ENCODE measurements at places on chromosomes 12 and 14. TPM values are rescaled to one million over a fixed set of nuclear protein-coding genes. Genes with fewer than 3 reads are reported as not detected.

RPL10L gene
- total RNA-seq: not detected

GRCh38 chr14:105196265-105196960 is 15.3 kb upstream of the NUDT14 start:
- DNase-seq: no peak

DNA sequence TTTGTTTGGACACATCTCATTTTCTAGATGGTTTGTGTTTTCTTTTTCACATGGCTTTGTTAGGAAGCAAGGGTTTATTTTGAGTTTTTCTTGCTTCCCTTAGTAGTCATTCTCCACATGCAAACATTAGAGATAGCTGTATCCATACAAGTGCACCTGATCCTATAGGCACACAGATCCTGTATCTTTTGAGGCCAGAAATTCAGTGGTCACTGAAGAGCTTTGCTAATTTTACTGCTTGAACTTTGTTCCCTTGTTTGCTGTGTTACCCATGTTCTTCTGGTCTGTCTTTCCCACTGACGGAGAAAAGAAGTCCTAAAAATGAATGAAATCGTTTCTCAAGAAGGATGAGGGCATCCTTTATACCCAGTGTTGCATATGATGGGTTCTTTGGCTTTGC is 14.7 kb downstream of the HMGA2 start:
- DNase-seq: no peak

GRCh38 chr12:59005193-59005955 is 85.1 kb upstream of the LRIG3 start:
- DNase-seq: no peak

DNA sequence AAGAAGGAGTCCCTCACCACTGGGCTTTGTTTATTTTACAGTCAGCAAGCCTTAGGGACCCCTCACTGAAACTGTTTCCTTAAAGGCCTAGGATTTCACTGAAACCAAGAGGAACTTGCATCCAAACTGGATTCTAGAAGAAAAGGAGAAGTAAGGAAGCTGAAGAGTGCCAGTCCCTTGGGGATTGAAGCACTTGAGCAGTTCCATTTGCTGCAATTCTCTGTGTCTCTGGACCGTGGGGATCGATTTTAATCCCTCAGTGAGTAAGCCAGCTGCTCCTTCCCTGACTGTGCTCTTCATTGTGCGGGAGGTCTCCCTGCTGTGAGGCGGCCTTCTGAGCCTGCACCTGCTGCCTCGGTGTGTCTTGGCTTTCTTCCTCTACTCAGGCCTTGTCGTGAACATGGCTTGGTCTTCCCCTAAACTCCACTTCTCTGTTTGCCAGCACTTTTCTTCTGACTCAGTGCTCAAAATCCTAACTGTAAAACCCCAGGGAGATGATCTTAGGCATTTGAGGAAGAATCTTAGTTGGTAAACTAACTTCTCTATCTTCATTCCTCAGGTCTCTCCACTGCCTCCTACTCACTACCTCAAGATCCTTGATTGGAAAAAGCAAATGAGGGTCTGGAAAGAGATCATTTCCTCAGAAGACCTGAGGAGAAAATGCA is 132.6 kb downstream of the SLC38A6 start:
- DNase-seq: no peak

DNA sequence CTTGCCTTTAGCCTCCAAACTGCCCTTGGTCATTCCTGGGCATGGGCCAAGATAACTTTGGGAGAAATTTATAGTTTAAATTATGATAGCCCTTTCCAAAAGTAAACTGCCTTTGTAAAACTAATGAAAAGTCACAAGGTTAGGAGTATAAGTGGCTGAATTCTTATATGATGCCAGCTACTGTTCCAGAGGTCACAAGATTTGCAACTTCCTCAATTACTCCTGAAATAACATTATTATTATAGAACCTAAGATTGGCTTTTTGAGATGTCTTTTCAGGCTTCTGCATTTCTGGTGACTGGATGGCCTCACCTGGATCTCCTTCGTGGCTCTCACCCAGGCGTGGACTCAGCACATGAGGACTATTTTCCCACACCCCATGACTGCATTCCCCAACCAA is 55.0 kb downstream of the OSBPL8 start:
- DNase-seq: no peak

DNA sequence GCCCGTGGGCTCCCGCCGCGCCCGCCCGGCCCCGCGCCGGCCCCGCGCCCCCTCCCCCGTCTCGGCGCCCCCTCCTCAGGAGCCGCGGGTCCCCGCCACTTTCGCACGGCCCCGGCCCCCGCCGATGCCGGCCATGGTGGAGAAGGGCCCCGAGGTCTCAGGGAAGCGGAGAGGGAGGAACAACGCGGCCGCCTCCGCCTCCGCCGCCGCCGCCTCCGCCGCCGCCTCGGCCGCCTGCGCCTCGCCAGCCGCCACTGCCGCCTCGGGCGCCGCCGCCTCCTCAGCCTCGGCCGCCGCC is 263 bp downstream of the RCOR1 start:
- no peak for DNase-seq

TAS2R14 gene
- 23.5 TPM for total RNA-seq

GRCh38 chr12:124236625-124237031 is 58.3 kb upstream of the RFLNA start:
- no peak for DNase-seq

LHX5 gene
- total RNA-seq: 10.2 TPM

DNA sequence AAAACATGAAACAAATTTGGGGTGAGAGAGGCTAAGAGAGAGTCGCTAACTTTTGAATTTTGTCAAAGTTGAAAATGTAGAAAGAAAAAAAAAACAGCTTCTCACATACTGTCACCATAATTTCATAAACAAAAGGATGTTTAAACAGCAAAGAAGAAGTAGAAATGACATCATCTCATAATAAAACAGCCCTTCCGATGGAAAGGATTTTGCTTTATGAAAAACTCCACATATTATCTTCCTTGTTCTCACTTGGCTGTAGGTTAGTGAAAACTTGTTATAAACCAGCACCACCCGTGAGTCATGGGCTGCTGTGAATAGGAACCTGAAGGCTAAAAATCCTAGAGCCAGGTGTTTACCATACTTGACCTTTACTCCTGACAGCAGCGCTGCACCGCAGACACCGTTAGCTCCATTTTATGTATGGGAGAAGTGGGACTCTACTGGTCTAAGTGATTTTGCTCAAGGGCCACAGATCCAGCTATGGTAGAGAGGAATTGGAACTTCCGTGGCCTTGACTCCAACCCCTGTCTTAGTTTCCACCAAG is 63.0 kb upstream of the VRK1 start:
- DNase-seq: no peak

DNA sequence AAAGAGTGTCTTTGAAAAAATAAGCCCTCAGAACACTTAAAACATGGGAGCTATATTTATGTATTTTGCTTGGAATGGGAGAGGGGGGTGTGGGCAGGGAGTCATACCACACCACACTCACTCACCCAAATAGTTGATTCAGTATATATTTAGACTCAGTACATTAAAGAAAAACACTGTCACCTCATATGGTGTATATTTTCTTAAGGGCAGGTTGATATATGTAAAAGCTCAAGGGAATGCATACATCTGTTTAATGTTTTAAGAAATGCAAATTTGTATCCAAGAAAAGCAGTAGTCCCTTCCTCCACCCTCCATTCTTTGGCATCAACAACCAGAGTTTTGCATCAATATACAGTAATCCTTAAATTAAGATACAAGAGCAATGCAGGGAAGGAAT is 1.4 kb downstream of the NFYB start:
- DNase-seq: no peak

SLC17A8 gene
- total RNA-seq: 8.8 TPM

DNA sequence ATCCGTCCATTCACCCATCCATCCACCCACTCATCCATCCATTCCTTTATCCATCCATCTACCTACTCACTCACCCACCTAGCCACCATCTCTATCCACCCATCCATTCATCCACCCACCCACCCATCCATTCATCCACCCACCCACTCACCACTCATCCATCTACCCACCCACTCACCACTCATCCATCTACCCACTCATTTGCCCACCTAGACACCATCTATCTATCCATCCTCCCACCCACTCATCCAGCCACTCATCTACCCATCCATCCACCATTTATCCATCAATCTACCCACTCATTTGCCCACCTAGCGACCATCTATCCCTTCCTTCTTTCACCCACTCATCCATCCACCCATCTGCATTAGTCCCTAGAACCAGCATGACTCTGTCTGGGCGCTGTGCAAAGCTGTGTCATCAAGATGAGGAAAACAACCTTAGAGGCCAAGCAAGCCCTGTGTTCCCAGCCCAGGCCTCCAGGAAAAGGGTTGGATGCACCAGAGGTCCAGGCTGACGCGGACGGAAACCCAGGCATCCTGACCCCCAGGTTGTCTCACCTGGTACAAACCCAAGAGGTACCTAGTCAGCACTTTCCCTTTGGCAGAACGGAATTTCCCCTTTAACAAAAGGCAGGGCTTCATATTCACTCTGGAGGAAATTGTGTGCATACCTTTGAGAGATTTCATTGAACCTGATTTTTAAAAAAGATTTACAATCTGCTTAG is 73.7 kb downstream of the NOC4L start:
- DNase-seq: no peak

DNA sequence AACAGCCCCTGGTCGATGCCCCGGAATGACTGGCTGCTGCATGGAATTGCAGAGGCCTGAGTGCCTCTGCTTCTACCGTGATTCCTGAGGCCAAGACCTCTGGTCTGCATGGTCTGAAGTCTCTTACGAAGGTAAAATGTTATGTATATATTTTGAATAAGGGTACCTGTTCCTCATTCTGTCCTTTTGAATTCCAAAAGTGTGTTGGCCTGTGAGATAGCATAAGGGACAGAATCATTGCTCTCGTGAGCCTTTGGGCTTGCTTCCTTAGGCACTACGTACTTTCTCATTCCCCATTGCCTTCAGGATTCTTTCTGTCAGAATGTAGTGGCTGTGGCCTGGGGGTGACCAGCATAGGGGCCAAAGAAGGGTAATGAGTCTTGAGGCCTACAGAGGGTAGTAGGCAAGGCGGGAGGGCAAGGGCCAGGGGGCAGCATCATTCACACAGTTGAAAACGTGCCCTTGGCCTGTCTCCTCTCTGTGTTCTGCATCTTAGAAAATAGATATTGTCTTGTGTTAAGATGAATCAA is 19.5 kb downstream of the TRAF3 start:
- no peak for DNase-seq

DNA sequence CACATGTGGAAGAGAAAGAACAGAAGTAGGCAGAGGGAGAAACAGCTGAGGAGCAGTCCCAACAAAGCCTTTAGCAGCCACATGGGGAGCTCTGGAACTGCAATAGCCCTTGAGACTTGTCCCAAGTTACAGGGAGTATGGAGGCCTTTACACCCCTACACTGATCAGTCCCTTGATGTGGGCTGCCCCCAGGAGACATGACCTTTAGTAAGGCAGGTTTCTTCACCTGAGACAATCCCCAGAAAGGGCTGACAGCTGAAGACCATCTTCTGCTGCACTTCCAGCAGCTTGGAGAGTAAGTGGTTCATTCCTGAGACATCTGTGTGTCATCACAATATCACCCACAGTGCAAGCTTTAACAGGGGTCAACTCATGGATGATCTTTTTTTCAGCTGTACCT is 8.6 kb upstream of the SNAPC1 start:
- no peak for DNase-seq

TSPAN8 gene
- 0.91 TPM for total RNA-seq

GRCh38 chr14:66129224-66129623 is 356.9 kb upstream of the CCDC196 start:
- no peak for DNase-seq

DNA sequence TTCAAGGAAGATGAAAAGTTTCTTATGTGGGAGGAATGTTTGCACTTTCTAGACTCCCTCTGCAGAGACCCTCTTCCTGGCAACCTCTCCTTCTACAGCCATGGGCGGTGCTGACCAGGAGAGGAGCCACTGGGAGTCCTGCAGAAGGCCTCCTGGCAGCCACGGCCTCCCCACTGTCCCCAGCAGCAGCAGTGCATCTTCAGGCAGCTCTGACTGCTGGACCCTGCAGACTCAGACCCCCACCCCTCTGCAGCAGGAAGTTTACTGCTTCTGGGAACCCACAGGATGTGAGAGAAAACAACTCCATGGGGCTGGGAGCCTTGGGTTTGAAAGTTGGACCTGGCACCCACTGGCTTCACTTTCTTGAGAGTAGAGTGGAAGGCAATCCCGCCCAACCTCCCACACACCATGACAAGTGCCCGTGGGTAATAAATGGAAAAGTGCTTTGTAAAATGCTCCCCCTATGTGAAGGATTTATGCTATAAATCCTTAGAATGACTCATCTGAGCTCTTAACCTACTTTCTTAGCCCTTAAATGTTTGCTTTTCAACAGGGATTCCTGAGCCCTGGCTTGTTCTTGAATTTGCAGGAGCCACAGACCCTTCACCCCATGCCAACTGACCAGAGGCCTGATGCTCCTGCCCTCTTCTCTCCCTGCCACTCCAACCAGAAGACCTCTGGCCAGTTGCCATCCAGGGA is 37.5 kb upstream of the DDX11 start:
- DNase-seq: no peak

ENDOU gene
- total RNA-seq: not detected

TMEM229B gene
- 16.0 TPM for total RNA-seq

TAS2R13 gene
- 14.9 TPM for total RNA-seq

- no peak for DNase-seq
Observed at GRCh38 chr14:60803871-60804270, 69.3 kb downstream of the MNAT1 start.

GRCh38 chr12:4432878-4433744 is 12.5 kb downstream of the FGF6 start:
- DNase-seq: no peak

ASB2 gene
- 0.54 TPM for total RNA-seq

- DNase-seq: no peak
Observed at GRCh38 chr14:58098507-58098906, 53.5 kb downstream of the ARMH4 start.

- no peak for DNase-seq
Observed at GRCh38 chr14:75459099-75459741, 31.4 kb downstream of the JDP2 start.

- DNase-seq: no peak
Observed at GRCh38 chr12:102504871-102505270, 24.5 kb upstream of the IGF1 start.

DNA sequence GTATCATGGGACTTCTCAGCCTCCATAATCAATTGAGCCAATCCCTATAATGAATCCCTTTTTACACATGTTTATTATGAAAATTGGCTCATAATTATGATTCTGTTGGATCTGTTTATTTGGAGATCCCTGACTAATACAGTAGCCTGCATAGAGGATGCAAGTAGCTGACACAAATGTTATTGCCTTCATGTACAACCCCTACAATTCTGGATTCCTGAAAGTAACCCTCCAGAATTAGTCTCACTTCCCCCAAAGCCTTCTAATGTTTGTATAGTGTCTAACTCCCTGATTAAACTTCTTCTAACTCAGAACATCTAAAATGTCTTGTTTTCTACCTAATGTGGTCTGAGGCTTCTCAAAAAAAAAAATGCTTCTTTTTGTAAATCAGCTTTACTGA is 6.6 kb upstream of the SMIM10L1 start:
- no peak for DNase-seq

CACNA1C gene
- total RNA-seq: 20.9 TPM

DNA sequence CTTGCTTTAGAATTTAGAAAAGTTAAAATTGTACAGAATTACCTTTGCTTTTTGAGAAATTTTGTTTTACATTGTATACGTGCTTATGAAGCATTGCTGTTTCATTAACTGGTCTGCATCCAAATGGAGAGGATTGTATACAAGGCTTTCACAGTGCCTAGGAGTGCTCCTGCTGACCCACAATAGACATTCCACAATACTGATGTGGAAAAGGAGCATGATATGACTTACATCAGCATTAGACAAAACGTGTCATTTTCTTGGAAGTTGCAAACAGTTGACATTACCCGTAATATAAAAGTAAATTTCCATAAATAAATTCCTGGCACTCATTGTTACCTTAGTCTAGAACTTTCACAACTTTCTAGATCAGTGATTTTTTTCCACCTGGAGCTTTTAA is 1.9 kb downstream of the PRKD1 start:
- no peak for DNase-seq

GRCh38 chr14:67892466-67893100 is 73.0 kb downstream of the RAD51B start:
- DNase-seq: no peak

Data from cerebellum (tissue), 4 donors.